ENCODE measurements at places on chromosomes 4 and X. TPM values are rescaled to one million over a fixed set of nuclear protein-coding genes. Genes with fewer than 3 reads are reported as not detected.

Gene TRIM60
- 3.9 TPM for polyA plus RNA-seq

- no peak for DNase-seq
Measured at GRCh38 chrX:3651277-3651676, 62.2 kb downstream of the PRKX start.

Gene GAGE12J
- 14.2 TPM for polyA plus RNA-seq

Gene MSX1
- 1.7 TPM for polyA plus RNA-seq

Gene CFAP47
- polyA plus RNA-seq, result 2.9 TPM

DNA sequence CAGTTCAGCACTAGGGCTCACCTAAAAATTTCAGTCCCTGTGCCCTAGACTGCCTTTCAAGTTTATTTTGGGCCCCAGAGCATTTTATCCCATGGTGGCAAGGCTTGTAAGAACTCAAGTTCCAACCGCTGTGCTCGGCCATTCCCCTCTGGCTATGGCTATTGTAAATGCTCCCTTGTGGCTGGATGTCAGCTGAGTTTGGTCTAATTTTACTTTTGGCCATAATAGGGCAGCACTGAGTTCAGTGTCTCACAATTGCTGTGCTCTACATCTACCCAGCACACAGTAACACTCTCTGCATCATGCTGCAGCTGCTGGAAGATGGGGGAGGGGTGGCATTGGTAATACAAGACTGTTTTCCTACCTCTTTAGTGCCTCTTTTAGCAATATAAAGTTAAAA lies 210.8 kb upstream of the IRS4 start:
- DNase-seq, result no peak

Data from testis (tissue), 5 donors.